ENCODE measurements at places on chromosomes 7 and 10.

DNA sequence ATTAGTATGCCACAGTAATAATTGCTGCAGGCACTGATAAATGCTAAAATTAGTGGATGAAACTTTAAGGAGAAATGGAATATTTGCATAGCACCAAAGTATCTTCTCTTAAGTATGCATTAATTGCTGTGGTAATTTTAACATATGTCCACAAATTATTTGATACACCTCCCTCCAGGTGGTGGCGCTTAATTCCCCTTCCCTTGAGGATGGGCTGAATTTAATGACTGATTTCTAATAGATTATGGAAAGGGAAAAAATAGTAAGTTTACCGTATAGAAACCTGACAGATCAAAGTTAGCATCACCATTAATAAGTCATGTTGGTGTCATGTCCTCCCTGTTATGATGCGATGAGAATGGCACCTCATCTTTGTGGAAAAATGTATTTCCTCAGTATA is 519.2 kb downstream of the TFEC start:
- no peak for DNase-seq

- DNase-seq = no peak
Observed at GRCh38 chr10:69848454-69848853, 46.7 kb downstream of the COL13A1 start.

DNA sequence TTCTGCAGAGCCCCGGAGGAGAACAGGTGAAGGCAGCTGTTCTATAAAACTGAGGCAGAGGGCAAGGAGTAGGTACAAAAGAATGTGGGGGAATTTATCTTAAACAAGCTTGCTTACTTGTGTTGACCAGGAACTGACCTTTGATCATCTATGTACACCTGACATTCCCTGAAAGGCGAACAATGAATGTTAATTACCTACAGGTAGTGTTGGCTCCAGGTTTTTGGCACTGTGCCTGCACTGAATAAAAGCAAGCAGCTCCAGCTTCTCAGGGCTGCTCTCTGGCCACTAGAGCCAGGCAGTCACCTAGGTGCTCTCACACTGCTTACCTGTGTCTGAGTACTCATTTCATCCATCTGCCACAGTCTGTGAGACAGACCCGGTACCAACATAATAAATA is 87.0 kb downstream of the RAPGEF5 start:
- no peak for DNase-seq

- no peak for DNase-seq
Observed at GRCh38 chr7:50706469-50706937, 76.2 kb downstream of the GRB10 start.

DNA sequence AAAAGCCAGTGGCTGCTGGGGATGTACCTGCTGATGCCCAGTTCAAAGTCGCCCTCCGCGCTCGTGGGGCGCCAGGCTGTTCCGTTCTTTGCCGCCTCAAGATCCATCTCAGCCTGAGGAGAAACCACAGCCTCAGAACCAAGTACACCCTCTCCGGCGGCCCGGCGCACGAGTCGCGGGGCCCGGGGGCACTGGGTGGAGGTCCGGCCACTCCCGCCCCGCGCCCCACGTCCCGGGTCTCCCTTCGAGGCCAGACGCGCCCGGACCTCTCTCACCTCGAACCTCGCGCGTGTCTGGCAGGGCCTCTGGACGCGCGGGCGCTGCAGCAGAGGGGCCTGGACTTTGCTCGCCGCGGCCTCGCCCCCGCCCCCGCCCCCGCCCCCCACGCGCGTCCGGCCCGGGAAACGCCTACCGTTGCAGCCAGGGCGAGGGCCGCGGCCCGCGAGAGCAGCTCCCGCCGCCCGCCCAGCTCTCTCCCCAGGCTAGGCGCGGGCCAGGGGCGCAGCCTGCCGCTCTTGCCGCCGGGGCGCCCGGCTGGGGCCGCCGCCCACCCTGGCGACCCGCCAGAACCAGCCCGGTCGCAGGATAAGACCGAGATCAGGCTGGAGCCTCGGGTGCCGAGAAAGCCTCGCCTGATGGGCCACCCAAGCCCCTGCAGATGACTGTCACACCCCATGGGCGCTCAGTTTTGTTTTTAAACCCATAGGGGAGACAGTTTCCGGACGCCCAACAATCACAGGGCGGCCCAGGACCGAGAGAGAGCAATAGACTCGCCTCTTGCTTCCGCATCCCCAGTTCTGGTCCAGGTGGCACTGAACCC is at the start of gene ABCB4:
Gene ABCB4, minus strand, starts transcription at position 322 of the 820 bp plus-strand sequence. Its CDS starts 215 bp downstream, at position 107.
- no peak for DNase-seq

DNA sequence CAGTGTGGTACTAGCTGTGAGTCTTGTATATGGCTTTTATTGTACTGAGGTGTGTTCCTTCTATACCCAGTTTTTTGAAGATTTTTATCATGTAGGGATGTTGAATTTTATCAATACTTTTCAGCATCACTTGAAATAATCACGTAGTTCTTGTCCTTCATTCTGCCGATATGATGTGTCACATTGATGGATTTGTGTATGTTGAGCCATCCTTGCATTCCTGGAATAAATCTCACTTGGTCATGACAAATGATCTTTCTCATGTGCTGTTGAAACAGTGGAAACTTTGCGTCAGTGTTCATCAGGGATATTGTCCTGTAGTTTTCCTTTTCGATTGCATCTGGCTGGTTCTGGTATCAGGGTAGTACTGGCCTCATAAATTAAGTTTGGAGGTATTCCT is 7.1 kb upstream of the PRKAR1B start:
- no peak for DNase-seq

Data from NCI-H187 treated with DMSO at 0.1 percent for 48 hours (cell line).